Caki2 (cell line): ENCODE measurements at places on chromosomes 7 and 10.

- DNase-seq = peak; percentile 17
Measured at GRCh38 chr10:35780970-35781642, 139.0 kb upstream of the FZD8 start.

- DNase-seq = no peak
Measured at GRCh38 chr10:47408606-47409005, 24.5 kb upstream of the ZNF488 start.

DNA sequence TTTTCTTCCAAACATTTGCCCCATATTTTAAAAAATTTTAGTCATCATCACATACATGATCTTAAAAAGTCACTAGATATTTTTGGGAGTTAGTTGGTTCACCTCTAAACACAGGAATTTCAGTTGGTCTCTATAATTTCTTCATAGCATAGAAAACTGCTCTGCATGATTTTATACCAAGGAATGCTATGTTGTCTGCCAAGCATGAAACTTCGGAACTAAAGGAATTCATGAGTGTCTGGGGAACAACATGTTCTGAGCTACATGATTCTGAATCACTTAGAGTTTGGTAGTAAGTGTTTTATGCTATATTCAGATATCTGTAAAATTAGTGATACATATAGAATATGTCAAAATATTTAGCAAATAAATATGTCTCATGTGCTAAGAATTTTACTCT lies 957.8 kb downstream of the GATA3 start:
- DNase-seq = no peak

- peak; percentile 51 for DNase-seq
Measured at GRCh38 chr10:73899423-73899822, 11.5 kb upstream of the PLAU start.

DNA sequence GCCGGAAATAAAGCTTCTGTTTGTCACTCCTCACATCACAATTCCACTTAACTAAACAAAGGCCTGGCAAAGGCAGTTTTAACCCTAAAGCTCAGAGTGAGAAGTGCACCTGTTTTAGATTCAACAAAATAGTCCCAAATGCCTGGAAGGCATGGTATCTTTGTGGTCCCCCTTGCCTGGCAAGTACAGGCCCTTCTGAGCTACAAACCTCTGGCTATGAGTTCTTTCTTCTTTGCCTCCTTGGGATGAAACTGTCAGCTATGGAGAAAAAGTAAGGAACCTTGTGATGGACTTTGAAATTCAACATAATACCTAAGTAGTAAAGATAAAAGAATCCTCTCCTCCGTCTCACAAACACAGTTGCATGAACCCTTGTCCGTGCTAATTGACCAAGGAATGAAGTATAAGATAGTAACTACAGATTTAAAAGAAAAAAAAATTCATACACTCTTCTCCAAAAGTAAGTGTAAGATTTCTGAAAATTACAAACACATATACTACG lies 244.5 kb upstream of the ETV1 start:
- no peak for DNase-seq

DNA sequence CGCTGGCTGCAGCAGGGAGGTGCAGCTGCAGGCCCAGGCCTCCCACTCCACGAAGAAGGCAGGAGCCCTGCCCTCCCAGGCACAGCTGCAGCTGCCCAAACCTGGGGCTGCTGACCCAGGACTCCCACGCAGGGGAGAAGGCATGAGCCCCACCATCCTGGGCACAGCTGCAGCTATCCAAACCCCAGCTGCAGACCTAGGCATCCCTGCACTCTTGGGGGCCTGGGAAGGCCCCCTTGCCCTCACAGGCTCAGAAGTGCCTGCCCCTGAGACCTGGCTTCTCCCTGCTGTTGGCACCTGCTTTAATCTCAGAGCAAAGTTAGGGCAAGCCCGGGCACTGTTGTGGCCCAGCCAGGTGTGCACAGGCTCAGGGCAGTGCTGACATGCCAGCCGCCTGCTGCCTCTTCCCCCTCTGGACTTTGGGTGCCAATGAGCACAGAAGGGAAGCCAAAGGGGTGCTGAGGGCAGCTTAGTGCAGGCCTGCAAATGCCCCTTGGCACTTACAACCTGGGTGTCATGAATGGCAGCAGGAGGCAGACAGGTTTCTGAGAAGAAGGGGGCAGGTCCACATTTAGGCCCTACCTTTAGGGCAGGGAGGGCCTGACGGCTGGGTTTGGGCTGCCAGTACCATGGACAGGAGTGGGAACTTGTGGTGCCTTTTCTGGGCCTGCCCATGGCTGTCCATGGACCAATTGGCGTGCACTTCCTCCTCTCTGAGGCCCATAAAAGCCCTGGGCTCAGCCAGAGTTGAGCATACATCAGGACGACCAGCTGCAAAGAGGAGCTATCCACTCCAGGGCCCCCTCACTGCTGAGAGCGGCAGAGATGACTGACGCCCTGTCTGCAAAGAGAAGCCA lies 31.1 kb downstream of the CRTAC1 start:
- no peak for DNase-seq

DNA sequence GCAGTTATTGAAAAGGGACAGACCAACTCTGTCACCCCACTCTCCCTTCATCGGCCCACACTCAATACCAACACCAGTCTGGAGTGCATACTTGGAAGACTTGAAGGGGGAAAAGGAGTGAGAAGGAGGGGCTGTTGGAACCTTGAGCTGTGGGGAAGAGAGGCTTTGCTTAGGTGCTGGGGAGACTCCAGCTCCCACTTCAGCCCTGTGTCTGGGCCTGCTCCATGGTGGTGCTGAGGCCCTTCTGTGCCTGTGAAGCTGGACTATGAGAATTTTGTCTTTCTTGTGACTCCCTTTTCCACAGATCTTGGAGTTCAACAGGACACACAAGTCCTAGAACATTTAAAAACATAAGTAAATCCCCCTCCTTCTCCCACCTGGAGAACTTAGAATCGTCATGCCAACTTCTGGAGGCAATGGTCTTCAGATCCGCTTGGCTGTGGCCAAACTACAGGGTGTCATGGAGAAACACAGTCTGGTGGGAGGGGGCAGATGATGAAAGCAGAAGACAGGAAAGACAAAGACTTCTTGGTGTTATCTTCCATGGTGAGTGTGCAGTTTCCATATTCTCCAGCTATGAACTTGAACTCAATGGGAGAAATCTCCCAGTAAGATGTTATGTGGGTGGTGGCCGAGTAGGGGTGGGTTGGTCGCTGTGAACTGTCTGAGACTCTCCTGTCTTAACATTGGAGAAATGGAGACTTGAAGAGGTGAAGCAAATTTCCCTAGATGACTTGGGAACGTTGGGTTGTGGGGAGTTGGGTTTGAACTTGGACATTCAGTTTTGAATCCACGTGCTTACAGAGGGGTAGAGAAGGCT lies 18.4 kb upstream of the GIMAP8 start:
- no peak for DNase-seq
